ENCODE measurements at places on chromosomes 5 and 9. TPM values are rescaled to one million over a fixed set of nuclear protein-coding genes. Genes with fewer than 3 reads are reported as not detected.

INSL4 gene
- total RNA-seq = not detected

GPX8 gene
- total RNA-seq = 198 TPM

GRCh38 chr9:127194881-127195713, 69.5 kb upstream of the GARNL3 start:
- H3K36me3 ChIP-seq = peaks cover 1% of the 10 kb centered on the region
- H3K27me3 ChIP-seq = peaks cover 4% of the 10 kb centered on the region
- no peak overlapping the region for H3K27ac ChIP-seq
- DNase-seq = peak; percentile 73
- H3K4me1 ChIP-seq = peaks cover 16% of the 10 kb centered on the region

PTPRD gene
- 5.7 TPM for total RNA-seq

- H3K4me3 ChIP-seq = peak overlapping the region; percentile 87
- DNase-seq = peak; percentile 95
- H3K36me3 ChIP-seq = no peaks in the 10 kb centered on the region
- H3K27me3 ChIP-seq = peaks cover 24% of the 10 kb centered on the region
Measured at GRCh38 chr9:114504341-114505186, 709 bp downstream of the WHRN start.

DNA sequence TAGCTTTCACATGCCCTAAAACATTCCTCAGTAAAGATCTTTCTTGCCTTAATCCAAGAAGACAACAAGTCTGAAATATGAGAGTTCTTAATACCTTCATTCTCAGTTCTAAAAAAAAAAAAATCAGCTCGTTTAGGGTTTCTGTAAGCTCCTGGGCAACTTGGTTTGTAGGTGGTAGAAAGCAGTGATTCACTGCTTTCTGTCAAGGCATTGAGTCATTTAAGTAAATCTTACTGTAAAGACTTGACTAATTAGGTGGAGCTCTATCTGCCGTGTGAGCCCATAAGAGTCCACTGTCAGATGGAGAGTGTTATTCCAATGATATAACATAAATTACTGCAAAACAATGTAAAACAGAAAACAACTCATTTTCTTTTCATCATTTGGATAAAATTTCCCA, 56.1 kb upstream of the MAST4 start:
- H3K36me3 ChIP-seq = no peaks in the 10 kb centered on the region
- H3K4me3 ChIP-seq = no peak overlapping the region
- H3K4me1 ChIP-seq = no peaks in the 10 kb centered on the region
- no peak for DNase-seq
- peaks cover 5% of the 10 kb centered on the region for H3K27me3 ChIP-seq

DNA sequence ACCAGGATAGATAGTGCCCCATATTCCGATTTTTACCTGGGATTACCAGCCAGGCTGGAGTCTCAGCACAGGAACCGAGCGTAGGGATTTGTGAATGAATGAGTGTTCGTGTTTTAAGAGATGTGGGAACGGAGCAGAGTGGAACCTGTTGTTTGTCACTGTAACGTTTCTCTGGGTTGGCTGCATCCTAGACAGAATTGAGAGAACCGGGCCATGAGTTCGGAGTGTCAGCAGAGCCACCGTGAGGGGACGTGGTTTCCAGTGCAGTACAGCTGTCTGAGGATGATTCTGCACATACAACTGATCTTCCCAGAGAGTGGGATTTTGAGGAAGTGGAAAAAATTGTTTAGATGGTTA, 1.2 kb downstream of the PDE8B start:
- H3K27me3 ChIP-seq = peaks cover 36% of the 10 kb centered on the region
- peaks cover 2% of the 10 kb centered on the region for H3K36me3 ChIP-seq
- no peak for DNase-seq
- peak overlapping the region; percentile 64 for H3K4me3 ChIP-seq

- no peak overlapping the region for H3K4me3 ChIP-seq
- no peak overlapping the region for H3K27ac ChIP-seq
- DNase-seq = no peak
- H3K36me3 ChIP-seq = no peaks in the 10 kb centered on the region
Measured at GRCh38 chr5:106661866-106662265, 1008.9 kb downstream of the EFNA5 start.

- no peak overlapping the region for H3K4me3 ChIP-seq
- H3K4me1 ChIP-seq = peaks cover 8% of the 10 kb centered on the region
- no peak overlapping the region for H3K27ac ChIP-seq
- no peak for DNase-seq
- no peaks in the 10 kb centered on the region for H3K27me3 ChIP-seq
Measured at GRCh38 chr9:96691326-96691725, 36.2 kb upstream of the PRXL2C start.

DNA sequence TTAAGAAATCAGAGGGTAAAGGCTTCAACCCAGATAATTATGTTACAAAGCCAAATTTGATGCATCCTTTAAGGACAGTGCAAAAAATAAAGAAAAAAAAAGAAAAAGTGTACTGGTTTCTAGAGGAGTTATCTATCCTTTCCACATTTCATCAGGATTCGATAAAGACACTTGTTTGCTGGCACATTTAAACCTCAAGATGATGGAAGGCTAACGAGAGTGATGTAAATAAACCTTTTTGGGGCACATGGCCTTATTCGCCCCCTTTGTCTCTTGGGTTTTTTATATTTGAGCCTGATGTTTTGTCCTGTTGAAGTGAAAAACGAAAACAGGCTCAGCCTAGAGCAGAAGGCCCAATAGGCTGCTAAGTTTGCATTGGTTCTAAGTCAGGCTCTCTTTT, 416.5 kb downstream of the TAF11L14 start:
- H3K4me1 ChIP-seq = no peaks in the 10 kb centered on the region
- no peak overlapping the region for H3K4me3 ChIP-seq
- H3K27ac ChIP-seq = no peak overlapping the region
- no peak for DNase-seq

DNA sequence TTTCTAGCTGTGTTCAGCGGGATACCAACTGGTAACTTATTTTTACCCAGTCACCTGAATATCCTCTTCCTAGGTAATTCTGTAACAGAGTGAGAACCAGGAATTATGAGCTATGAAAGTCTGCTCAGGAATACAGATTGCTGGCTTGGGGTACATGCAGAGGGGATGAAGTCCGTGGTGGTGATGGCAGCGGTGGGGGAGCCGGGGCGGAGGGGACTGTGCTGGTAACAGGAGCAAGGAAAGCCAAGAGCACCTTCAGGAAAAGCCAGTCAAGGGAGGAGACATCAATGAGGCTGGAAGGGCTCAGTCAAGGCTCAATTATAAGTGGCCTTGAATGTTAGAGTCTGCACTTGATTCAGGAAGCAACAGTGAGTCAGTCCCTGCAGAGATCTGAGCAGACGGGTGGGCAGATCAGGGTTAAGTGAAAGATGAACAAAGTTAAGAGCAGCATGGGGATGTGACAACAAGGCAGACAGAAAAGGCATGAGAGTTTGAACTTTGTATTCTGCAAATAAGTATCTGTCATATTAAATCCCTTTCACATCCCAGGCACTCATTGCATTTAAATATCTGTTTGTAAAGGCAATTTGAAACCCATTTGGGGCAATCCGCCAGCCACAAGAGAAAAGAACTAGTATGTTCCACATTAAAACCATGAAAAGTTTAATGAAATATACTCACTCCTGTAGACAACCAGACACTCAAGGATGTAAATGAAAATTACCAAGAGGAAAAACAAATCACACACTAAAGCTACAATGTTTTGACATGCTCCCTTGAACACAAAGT, 101.2 kb downstream of the TTC39B start:
- DNase-seq = no peak
- H3K27ac ChIP-seq = peak overlapping the region; percentile 23
- H3K36me3 ChIP-seq = peaks cover 19% of the 10 kb centered on the region
- no peak overlapping the region for H3K4me3 ChIP-seq
- H3K27me3 ChIP-seq = no peaks in the 10 kb centered on the region

- H3K27ac ChIP-seq = no peak overlapping the region
- H3K27me3 ChIP-seq = no peaks in the 10 kb centered on the region
- no peak overlapping the region for H3K4me3 ChIP-seq
- peaks cover 38% of the 10 kb centered on the region for H3K4me1 ChIP-seq
- DNase-seq = no peak
- H3K36me3 ChIP-seq = no peaks in the 10 kb centered on the region
Measured at GRCh38 chr9:91074866-91075265, 273.2 kb downstream of the SYK start.

VLDLR gene
- total RNA-seq = 97.7 TPM

DNA sequence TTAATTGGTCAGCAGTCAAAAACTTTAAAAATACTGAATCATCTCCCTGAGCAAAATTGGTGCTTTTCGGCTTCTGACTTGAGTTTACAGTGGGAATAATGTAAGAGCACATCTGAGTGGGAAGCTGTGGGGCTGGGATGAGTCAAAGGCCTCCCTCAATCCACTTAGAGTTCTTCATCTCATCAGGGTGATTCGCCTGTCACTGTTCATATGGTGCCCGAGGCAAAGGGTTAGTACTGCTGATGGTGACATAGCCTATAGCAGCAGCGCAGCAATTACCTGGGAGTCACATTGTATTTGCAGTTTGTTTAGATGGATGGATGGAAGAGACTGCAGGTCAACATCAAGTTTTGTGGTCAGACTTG, 113.8 kb upstream of the ZNF608 start:
- no peak overlapping the region for H3K27ac ChIP-seq
- DNase-seq = no peak
- H3K36me3 ChIP-seq = no peaks in the 10 kb centered on the region
- H3K4me1 ChIP-seq = peaks cover 3% of the 10 kb centered on the region
- H3K4me3 ChIP-seq = no peak overlapping the region

Measured in chondrocyte (in vitro differentiated cells).